Frontal cortex (tissue), 4 donors: ENCODE measurements at places on chromosomes 3 and 15.

DNA sequence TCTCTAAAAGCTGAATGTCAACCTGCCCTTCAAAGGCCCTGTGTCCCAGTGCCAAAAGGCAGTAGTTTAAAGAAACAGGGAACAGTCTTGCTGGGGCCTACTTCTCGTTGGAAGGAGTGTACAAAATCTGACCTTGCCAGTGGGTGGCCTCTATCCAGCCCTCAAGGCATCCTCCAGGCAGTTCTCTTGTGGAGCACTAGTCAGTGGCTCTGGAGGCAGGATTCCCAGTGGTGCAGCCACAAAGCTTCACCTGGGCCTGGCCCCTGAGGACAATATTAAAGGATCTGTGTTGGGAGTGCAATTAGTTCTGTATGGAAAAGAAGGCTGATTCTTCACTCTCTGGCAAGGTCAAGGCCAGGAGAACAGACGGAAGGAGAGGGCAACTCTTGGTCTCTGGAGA is 237.8 kb upstream of the ADAMTS9 start:
- no peak for DNase-seq

DNA sequence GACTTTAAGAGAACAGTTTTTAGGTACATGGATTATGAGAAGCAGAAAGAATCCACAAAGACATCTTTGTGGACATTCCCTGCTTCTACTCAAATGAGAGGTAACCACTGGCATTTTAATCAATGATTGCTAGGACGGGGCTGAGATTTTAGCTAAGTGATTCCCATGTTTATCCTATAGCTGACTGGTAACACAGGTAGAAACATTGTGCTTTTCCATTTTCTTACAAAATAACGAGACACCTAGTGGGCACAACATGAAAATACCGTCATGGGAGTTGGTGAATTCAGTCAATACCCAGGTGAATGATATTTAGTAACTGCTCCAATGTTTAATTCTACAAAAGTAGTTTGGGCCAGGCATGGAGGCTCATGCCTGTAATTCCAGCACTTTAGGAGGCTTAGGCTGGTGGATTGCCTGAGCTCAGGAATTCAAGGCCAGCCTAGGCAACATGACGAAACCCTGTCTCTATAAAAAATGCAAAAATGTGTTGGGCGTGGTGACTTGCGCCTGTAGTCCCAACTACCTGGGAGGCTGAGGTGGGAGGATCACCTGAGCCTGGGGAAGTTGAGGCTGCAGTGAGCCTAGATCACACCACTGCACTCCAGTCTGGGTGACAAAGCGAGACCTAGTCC is 37.2 kb upstream of the DENND4A start:
- DNase-seq = no peak

DNA sequence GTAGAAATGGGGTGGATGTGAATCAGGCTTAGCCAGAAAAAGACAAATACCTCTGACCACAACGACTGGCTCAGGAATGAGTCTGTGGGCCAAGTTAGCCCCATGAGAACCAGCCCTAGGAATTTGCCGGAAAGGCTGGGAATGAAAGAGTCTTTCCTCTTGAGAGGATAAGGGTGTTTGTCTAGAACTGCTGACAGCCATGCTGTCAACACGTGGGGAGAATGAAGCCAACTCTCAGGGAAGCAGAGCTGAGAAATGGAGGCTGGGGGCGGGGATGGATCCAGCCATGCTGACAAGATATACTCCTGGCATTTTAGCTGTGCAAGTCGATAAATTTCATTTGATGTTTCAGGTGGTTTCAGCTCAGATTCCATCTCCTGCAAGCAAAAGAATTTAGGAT is 10.6 kb upstream of the SLC6A1 start:
- no peak for DNase-seq

- DNase-seq = peak; percentile 34
These were observed 31.6 kb upstream of the SLC35G2 start for GRCh38 chr3:136787349-136787748.

DNA sequence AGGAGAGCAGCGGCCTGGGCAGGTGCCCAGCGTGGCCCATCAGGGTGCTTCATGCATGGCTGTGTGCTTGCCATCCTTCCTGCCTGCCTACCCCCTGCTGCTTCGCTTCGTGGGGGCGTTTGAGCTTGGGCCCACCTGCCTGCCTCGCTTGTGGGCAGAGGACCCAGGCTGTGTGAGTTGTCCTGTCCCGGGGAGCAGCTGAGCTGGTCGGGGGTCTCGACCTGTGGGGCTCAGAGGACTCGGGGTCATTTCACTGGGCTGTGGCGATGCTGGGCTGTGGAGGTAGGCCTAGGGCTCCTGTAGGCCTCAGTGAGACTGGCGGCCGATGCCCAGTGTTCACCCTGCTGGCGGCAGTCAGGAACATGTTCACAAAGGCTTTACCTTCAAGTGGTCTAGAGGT is 12.1 kb upstream of the STAB1 start:
- no peak for DNase-seq

DNA sequence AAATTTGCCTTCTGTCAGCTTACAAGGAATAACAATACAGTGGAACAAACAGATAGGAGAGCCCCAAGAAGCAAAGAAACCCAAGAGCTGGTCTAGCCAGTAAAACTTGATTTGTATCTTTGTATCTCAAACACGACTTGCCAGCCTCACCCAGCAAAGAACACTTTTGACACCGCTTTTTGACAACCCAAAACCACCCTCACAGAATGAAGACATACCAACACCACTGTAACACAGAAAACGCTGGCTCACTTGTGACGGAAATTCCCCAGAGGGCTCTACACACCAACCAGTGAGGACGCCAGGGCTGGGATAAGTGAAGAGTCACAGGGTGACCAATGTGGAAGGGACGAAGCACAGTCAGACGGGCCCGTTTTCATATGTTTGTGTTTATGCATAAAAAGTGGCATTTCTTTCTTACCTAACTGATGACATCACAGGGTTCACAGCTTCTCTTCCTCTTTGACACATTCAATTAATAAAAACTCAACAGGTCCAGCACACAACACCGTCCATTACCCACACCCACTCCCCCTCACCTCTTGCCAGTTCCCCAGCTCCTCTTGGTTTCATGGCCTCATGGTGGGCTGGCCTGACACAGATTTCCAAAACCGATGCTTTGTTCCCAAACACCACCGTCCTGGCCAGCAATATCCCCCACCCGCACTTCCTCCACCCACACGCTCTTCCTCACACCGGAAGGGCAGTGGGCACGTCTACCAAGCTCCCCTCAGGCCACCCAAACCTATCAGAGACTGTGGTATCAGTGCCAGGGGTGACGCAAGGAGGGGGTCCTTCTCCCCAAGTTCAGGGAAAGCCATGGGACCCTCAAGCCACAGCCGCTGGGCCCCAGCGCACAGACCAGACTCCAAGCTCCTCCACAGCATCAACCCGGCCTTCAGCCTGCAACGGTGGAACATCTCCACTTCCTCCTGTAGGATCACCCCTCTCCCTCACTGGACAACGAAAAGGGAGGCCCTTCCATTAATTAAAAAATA is 94.2 kb downstream of the ADAMTS17 start:
- DNase-seq = no peak

DNA sequence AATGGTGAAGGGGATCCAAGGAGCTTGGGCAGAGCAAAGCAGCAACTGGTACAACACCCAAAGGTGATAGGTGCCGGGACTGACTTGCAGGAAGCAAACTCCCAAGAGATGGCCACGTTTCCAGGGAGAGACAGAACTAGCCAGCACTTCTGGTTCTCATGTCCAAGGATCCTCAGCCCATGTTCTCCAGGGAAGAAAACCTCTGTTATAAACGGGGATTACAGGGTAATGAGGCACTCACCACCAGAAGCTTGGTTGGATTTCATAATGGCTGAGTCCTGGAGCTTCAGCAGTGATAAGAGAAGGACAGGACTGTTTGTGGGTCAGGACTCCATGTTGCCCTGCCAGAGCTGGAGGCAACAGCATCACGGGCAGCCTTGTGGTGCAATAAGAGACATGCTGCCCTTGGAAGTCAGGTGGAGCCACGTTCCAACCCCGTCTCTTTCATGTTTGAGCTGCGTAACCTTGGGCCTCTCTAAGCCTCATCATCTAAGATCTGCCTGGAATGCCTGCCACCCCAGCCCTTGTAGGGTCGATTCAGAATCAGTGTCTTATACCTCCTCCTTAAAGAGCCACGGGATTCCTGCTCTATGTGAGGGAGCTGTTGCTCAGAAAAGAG is 181.0 kb downstream of the ABHD5 start:
- DNase-seq = no peak

GRCh38 chr15:66912001-66912400 is 153.4 kb upstream of the SMAD3 start:
- DNase-seq = no peak

DNA sequence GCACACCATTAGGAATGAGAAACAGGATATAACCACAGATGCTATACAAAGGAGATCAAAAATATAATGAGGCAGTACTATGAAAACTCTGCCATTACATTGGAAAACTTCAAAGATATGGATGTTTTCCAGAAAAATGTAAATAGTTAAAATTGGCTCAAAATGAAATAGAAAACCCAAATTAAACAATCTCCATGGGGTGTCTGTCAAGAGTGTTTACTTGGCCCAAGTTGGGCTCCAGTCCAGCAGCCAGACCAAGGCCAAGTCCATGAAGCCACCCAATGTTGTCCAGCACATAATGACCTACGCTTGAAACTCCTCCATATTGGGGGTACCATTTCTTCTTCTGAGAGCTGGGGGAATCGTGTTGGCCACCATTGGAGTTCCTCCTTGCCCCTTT is 37.1 kb downstream of the CTXND1 start:
- no peak for DNase-seq

DNA sequence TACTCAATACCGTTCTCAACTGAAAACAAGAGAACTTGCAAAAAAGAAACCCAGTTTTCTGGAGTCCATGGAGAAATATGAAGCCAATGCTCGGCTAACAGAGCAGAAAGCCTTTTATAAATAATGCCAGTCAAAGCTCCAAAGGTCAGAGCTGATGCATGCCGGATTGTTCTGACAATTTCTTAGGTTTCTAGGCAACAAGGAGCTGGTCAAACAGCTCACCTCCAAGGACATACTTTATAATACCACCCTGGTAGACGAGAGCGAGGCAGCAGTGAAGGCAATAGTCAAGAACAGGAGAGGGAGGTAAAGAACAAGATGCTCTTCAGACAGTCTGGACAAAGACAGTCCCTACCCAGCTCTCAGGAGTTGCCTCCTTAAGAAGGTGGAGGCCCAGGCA is 111.1 kb downstream of the UBE3A start:
- DNase-seq = no peak

DNA sequence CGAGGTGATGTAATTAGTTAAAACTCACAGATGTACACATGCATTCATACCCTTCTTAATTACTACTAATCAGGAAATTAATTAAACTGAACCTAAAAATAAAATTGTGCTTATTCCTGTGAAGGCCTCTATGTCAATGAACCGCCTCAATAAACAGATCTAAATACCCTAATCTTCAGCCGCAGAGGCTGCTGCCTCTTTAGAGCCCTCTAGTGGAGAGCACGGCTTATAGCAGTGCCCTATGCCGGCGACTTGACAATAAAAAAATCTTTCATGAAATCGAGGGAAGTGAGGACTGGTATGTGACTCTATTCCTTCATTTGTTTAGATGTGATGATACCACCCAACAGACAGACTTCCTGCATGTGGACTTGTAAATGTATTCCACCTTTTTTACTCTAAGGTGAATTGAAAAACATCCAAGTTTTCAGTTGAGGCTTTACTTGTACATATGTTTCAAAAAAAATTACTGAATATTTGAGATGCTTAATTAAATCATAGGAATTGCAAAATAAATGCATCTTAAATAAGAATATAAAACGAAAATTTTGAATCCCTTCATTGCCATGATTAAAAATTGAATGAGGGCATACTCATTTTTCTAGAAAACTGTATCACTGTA is 8.3 kb upstream of the EPHA3 start:
- DNase-seq = no peak

DNA sequence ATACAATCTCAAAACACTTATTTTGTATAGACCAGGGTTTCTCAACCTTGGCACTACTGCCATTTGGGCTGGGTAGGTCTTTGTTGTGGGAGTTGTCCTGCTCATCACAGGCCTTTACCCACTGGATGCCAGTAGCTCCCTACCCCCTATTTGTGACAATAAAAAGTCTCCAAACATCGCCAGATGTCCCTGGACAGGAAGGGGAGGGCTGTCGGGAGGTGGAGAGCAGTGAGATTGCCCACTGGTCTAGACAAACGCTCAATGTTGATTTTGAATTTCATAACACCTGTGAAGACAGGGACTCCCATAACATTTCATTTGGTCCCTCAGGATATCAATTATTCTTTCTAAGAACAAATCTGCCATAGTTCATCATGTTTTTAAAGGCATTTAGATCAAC is 151.7 kb upstream of the PTPRG start:
- DNase-seq = no peak

DNA sequence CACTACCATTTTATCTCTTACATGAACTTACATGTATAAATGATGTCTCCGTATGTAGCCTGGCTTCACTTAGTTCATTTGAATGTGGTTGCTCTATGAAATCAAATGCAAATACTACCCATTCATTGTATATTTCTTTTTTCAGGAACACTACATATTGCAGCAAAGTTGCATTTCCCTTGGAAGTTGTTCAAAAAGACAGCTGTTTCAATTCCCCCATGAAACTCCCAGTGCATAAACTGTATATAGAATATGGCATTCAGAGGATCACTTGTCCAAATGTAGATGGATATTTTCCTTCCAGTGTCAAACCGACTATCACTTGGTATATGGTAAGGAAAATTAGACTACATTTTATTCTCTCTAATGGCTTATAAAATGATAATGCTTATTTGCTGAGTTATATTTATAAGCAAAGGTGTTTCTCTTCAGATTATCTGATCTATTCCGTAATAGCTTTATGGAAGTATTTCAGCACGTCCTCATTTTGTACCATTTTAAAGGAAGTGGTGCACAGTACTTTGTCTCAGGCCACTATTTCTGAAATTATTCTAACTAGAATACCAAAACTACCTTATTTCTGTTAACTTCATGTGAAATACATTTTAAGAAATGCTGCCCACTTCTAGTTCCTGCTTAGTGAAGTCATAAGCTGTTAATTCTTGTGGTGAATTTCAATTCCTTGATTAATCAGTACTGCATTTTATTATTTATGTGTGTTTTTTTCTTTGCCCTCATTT is 95.1 kb downstream of the IL1RAP start:
- DNase-seq = no peak

DNA sequence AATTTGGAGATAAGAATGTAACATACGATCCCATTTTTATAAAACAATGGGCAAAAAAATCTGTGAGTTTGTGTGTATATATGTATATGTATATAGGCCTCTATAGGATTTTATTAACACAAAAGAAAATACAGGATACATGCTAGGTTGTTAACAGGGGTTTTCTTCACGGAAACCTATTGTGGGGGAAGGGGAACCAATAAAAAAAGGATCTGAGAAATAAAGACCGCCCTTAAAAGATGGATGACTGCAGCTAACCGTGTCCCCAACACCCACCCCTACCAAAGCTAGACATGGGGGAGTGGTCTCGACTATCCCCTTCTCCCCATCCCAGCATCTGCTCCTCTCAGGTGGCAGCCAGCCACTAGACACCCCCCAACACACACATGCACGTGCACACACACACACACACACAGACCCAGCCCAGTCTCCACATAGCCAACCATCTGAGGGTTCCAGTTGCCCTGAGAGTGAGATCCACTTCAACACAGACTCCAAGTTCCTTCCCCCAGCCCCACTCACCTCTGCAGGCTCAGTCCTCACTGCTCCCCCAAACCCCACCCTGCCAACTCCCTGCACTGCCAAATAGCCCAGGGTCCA is 132.9 kb downstream of the TPRA1 start:
- no peak for DNase-seq

- DNase-seq = no peak
These were observed 39.3 kb upstream of the UTS2B start for GRCh38 chr3:191369616-191370010.
